ENCODE measurements at places on chromosomes 13 and 19. TPM values are rescaled to one million over a fixed set of nuclear protein-coding genes. Genes with fewer than 3 reads are reported as not detected.

DNA sequence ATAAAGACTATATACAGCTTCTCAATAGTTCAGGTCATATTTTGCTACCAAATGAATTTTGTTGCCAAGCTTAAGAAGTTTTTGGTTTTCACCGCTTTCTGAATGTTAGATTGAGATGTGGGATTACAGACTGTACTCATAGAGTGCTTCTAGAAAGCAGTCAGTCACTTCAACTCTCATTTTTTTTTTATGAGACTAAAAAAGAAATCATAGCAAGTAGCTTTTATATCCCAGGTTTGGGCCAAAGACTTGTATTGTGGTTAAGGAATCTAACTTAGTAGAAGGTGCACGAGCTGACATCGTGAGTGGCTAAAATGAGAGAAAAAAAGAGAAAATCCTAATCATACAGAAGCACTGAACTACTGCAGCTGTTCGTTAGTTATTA is 2.2 kb upstream of the USPL1 start:
- DNase-seq = peak; percentile 22

GRCh38 chr19:588093-588740 is 1.5 kb upstream of the HCN2 start:
- peak; percentile 92 for DNase-seq

- no peak for DNase-seq
Measured at GRCh38 chr13:50955241-50955640, 45.6 kb downstream of the RNASEH2B start.

GRCh38 chr13:98842070-98842469 is 89.6 kb upstream of the SLC15A1 start:
- no peak for DNase-seq

DNA sequence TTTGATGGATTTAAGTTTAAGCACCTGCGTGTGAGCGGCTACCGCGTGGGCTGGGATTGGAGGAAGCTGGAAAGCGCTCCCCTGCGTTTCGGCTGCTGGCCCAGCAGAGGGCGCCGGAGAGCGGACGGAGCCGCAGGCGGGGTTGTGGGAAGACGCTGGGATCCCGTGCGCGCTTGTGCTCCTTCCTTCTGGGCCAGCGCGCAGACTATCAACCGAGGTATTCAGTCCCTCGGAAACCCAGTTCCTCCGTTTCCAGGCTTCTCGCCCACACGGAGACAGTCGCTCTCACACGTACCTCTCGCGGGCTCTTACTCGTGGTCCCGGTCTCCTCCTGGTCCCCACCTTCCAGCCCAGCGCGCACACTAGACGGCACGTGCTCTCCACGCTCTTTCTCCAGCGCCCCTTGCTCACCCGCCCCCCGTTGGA is 28.8 kb downstream of the EPN1 start:
- DNase-seq = peak; percentile 66

PRODH2 gene
- not detected for total RNA-seq

DNA sequence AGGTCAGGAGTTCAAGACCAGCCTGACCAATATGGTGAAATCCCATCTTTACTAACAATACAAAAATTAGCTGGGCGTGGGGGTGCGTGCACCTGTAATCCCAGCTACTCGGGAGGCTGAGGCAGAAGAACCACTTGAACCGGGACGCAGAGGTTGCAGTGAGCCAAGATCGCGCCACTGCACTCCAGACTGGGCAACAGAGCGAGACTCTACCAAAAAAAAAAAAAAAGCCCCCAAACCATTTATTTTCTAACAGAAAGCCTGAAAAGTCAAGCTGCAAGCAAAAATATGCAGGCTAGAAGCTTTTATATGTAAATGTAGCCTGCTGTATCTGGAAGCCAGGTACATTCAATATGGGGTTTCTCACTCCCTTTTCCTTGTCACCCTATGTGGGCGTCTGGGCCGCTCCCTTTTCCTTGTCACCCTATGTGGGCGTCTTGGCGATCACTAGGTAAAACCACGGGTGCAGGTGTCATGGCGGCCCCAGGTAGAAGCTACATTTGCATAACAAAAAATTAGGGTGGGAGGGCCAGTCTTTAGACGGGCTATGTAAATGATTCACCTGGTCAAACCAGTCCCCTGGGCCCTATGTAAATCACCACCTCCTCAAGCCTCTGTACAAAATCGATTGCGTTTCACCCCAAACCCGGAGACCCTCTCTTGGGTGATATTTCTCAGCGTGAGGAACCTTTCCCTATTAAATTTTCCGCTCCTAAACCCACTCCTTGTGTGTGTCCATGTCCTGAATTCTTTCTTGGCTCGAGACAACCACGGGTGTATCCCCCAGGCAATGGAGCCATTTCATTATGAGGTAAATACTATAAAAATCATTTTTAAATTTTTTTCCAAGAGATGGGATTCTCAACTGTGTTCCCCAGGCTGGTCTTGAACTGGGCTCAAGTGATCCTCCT is 2.1 kb downstream of the TRIM13 start:
- DNase-seq = no peak

ZNF726 gene
- 4.8 TPM for total RNA-seq

PPP6R1 gene
- 36.2 TPM for total RNA-seq

DNA sequence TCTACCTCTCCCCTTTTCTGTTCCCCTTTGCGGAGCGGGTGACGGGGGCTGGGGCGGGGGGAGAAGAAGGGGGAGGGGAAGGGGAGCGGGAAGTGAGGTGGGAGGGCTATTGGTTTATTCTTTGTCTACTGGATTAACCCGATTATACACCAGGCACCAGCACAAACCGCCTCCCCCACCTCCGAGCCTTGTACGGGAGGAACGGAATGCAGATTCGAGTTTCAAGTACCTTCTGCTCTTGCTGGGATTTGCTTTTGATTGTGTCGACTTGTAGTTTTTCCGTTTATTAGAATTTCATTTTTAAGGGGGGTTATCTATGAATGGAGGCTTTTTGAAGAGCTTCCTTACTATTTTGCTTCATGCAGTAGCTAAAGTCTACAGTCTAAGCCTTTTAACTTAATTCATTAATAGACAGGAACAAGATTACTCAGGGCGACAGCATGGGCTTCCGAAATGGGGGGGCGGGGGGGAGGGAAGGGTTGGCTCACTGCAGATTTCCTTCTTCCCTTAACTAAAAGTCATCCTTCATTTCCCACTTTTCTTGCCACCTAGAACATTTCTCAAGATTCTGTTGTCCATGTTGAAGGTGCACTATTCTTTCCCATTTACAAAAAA is 937 bp upstream of the SPRY2 start:
- peak; percentile 48 for DNase-seq

- DNase-seq = no peak
Measured at GRCh38 chr13:99208185-99208584, 7.5 kb downstream of the UBAC2 start.

TEKTIP1 gene
- total RNA-seq = not detected

ABCA7 gene
- total RNA-seq = 1.1 TPM

ZBTB45 gene
- total RNA-seq = 9.0 TPM

- peak; percentile 49 for DNase-seq
Measured at GRCh38 chr13:43516401-43516833, 270.4 kb downstream of the ENOX1 start.

GRCh38 chr13:24851546-24851945 is 87.6 kb downstream of the RNF17 start:
- DNase-seq = peak; percentile 15

DNA sequence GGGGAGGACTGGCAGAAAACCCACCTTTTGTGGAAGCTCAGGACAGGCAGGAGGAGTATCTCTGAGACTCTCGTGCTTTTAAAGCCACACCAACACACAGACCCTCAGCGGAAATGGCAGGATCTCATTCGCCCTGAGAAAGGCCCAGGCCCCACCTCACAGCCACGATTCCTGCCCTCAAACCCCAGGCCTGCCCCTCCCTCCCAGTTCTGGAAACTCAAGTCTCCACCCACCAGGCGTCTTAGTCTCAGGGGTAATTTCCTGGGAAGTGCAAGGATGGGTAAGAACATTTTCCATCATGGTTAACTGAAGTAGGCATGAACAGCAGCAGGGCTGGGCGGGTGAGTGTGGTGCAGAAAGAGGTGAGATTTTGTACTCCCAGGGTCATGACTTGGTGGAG is 8.0 kb upstream of the PDE4C start:
- DNase-seq = no peak

DNA sequence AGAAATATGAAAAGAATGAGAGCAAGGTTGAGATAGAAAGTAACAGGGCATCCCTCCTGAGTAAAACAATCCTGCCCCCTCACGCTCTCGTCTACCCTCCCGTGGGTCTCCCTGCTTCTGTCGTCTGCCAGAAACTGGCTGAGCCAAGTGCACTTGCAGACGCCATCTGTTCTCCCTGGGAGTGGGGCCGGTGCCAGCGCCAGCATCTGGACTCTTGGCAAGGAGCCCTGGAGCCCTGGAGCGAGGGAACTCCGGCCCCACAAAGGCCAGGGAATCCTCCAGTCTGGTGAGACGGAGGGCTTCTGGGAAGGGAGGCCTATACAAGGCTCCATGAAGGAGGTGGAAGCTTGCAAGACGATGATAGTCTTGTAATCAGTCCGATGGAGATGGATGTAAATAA is 2.3 kb upstream of the TMEM91 start:
- DNase-seq = peak; percentile 85

DNA sequence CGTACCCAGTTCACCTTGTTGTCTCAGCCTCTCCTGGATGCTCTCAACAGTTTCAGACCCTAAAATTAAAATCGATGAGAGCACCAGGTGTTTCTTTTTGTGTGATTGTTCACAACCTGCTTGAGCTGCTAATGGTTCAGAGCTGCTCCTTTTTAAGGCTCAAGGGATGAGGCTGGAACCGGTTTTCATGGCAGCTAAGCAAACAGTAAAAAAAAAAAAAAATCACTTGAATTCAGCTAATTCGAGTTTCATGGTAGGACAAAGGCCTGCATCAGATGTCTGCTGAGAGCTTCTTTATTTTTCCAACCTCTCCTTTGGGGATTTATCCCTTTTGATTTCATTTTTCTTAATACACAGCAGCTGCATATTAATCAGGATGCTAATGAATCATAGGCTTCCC is 6.5 kb downstream of the SYCE2 start:
- DNase-seq = no peak

DNA sequence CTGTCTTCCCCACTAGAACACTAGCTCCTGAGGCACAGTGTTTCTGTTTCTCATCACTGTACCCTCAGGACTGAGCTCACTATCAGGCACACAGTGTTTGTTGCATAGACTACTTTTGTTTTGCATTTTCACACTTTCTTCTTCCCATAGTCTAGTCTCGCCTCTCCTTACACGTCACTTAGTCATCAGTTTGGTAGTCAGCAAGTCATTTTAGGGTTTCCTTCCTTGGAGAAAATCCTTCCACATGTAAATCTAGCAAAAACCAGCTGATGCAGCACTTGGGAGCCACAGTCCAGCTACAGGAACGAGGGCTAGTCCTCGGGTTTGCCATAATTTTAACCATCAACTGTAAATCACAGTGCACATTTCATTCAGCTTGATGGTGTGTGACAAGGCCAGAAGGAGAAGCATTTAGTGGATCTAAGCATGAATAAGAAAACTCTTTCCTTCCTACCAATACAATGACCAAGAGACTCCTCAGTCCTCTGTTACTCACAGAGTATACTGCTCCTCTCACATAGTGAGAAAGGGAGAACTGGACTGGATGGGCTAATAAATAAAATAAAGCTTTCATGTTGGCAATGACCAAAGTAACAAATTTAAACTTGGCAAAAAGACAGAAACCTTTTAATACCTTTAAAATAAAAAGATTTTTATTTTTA is 221.0 kb downstream of the KLF12 start:
- DNase-seq = peak; percentile 83

DNA sequence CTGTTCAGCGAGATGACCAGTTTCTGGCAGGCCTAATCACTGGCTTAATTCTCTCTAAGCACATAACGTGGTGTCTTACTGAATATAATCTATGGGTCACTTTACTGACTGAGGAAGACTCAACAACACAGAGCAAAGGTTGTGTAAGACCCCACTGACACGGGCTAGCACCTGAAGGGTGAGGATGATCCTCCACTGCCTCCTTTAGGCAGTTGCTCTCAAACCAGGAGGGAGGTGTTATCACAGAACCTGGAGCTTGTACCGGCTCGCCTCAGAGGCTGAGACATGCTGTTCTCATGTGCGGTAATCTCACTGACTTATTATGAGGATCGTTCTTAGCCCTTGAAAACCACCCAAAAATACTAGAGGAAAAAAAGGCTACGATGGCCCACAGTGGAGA is 28.3 kb downstream of the RCBTB2 start:
- DNase-seq = no peak

UNC13A gene
- under 0.01 TPM for total RNA-seq

GRCh38 chr19:8110931-8111330 is 38.5 kb downstream of the FBN3 start:
- DNase-seq = no peak

- DNase-seq = no peak
Measured at GRCh38 chr19:3208317-3209207, 15.9 kb upstream of the CELF5 start.

DNA sequence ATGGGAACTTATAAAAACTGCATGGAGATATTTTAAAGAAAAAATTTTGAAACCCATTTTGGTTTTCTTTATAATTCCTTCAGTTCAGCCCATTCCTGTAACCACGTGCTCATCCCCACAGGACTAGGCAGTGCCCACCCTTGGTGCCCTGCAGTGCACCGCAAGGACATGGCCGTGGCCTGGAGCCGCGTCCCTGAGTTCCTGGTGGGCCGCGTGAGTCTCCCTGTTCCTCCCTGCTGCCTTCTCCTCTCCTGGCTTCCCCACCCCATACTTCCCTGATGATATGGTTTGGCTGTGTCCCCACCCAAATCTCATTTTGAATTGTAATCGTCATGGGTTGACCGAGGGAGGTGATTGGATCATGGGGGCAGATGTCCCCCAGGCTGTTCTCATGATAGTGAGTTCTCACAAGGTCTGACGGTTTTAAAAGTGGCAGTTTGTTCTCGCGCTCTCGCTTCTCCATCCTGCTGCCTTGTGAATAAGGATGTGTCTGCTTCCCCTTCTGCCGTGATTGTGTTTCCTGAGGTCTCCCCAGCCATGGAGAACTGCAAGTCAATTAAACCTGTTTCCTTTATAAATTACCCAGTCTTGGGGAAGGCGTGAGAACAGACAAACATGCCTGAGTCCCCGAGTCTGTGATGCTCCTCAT is 31.6 kb upstream of the TFDP1 start:
- no peak for DNase-seq

DNA sequence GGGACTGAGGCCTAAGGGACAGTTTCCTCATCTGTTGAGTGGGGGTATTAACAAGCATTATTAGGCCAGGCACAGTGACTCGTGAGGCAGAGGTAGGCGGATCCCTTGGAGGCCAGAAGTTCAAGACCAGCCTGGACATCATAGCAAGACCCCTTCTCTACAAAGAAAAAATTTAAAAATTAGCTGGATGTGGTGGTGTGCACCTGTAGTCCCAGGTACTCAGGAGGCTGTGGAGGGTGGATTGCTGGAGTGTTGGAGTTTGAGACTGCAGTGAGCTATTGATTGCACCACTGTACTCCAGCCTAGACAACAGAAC is 11.3 kb upstream of the FOSB start:
- no peak for DNase-seq

- DNase-seq = peak; percentile 14
Measured at GRCh38 chr13:65965501-65965900, 1264.6 kb downstream of the PCDH9 start.

ZNF493 gene
- total RNA-seq = 7.6 TPM
